ENCODE measurements at places on chromosomes 5 and 9. TPM values are rescaled to one million over a fixed set of nuclear protein-coding genes. Genes with fewer than 3 reads are reported as not detected.

GRCh38 chr5:171447226-171447625, 27.8 kb downstream of the FGF18 start:
- DNase-seq = no peak

DNA sequence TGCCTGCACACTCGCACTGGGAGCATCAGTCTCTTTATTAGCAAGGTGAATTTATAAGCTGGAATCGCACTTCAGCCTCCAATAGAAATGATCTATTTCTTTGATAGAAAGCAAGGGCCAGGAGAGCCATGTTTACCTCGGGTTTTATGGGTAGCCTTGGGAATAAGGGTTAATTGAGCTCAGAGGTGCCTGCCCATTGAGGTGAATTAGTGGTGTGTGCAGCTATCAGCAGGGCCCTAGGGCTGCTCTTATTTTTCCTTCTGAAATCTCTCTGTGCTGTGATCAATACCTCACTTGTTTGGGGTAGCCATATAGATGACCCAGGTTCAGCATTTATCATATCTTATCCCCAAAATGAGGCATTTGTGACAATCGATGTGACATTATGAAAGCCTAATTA, 297.8 kb downstream of the EBF1 start:
- no peak for DNase-seq

The OLFM1 gene
- 8.6 TPM for total RNA-seq

GRCh38 chr9:29348999-29349398, 1775.7 kb upstream of the C9orf72 start:
- DNase-seq = no peak

The OR1Q1 gene
- total RNA-seq = not detected

DNA sequence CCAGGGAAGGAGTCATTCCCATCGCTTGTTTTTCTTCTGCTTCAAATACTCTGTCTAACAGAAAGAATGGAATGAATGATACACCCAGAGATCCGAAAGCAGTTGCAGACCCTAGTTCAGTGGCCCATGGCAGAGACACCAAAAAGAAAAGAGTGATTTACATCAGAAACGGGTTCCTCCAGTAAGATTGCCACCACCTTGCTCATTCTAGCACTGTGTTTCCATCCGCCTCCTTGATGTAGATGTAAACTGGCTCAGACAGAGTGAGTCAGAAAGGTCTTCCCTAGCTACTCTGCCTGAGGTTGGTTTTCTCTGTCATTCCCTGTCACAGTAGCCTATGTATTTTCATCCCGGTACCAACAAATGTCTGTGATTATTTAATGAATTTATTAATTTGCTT, 15.9 kb upstream of the CLINT1 start:
- DNase-seq = no peak

DNA sequence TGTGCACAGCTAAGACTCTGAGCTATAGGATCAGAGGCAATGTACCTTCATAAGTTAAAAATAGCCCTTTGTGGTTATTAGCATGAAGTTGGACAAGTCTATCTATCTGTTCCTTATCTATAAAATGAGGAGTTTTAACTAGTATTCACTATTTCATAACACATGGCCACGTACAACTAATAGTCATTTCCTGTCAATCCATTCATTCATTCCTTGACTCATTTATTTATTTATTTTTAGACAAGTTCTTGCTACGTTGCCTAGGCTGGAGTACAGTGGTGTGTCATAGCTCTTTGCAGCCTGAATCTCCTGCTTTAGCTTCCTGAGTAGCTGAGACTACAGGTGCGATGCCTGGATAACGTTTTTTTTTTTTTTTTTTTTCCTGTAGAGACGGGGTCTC, 92.1 kb downstream of the NR3C1 start:
- DNase-seq = no peak

- DNase-seq = no peak
Measured at GRCh38 chr9:88521308-88521707, 13.7 kb upstream of the NXNL2 start.

The BTNL3 gene
- total RNA-seq = not detected

DNA sequence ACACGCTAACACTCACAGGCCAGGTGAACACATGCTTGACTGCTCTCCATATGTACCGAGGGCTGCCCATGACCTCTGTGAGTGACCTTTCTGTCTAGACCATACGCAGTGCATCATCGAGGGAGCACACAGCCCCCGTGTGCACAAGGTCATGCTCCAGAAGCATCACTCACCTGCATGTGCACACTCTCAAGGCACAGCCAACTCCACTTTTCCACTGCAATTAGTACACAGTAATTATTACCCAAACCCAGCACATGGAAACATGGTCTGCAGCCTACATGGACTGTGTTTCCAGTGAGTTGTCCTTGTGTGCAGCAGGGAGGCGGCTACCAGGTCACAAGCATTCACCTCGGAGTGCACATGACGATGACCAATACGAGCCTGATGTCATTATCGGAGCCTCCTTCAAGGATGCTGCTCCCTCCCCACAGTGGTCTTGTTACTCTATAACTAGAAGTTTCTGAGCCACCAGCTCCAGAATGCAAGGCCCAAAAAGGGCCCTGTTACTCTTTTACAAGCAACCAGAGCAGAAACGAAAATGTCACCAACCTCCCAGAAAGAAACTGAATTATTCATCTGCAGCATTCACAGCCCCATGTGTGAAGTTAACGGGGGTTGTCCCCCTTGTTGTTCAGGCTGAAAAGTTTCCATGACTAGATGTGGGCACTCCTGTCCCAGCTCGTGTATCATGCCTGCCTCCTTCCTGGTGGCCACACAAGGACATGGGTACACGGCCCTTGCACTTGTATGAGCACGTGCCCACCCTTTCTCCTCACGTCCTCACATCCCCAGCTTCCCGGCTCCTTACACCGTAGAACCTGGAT, 31.2 kb downstream of the SEMA4D start:
- no peak for DNase-seq

- DNase-seq = no peak
Measured at GRCh38 chr5:167057665-167058064, 1233.8 kb upstream of the WWC1 start.

- DNase-seq = no peak
Measured at GRCh38 chr9:2955575-2955974, 111.7 kb upstream of the PUM3 start.

GRCh38 chr5:90134892-90135291, 274.7 kb downstream of the CETN3 start:
- DNase-seq = no peak

The PCDHB16 gene
- 2.2 TPM for total RNA-seq

- no peak for DNase-seq
Measured at GRCh38 chr5:59036274-59036961, 453.5 kb downstream of the RAB3C start.

The RASGRF2 gene
- 8.2 TPM for total RNA-seq

- DNase-seq = no peak
Measured at GRCh38 chr5:153584126-153584959, 93.9 kb downstream of the GRIA1 start.
